AG20443 (cell line): ENCODE measurements at places on chromosomes 5 and 9.

DNA sequence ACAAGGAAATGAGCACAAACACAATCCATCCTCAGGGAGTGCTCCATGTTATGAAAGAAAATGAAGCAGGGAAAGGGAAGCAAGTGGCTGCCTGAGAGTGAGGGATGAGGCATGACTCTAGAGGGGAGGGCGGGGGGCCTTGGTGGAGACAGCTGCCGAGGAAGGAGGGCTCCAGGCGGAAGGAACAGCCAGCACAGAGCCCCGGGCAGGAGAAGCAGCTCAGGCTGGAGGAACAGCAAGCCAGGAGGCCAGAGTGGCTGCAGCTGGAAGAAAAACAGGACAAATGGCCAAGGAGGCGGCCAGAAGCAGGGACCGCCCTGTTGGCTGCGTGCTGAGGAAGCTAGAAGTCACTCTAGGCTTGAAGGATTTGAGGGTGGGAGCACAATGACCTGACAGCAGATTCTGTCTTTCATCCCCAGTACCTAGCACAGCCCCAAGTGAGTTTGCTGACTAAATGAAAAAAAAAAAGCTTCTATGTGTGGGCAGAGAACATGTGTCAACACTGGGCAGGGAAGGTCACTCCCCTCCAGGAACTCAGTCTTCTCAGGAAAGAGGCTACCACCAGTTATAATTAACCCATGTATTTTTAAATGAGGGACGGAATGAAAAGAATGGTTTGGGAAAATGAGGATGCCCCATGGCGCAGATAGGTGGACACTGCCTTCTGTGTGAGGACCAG lies 142.8 kb downstream of the DCP2 start:
- DNase-seq, result peak; percentile 43

- DNase-seq, result peak; percentile 28
These were observed 112.9 kb downstream of the KIAA0825 start for GRCh38 chr5:94505327-94506068.

DNA sequence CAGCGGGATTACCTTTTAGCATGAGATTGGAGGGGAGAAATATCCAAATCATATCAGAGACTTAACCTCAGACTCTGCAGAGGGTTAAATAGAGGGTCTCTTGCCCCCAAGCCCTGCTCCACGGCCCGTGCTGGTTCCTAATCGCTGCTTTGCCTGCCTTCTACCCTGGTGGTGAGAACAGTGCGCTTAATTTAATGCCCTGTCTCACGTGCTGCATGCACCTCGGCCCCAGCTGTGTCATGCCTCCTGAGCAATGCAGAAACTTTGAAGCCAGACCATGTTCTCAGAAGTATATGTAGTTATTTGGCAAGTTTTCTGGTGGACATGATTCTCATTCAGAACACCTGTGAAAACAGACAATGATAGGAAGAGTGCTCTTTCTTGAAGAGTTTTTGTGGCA lies 1.4 kb downstream of the OTULIN start:
- DNase-seq, result peak; percentile 27

GRCh38 chr9:91746904-91747303 lies 203.1 kb downstream of the ROR2 start:
- DNase-seq, result no peak

GRCh38 chr5:157513182-157513581 lies 53.2 kb downstream of the NIPAL4 start:
- no peak for DNase-seq
